ENCODE measurements at places on chromosomes 6 and 20.

DNA sequence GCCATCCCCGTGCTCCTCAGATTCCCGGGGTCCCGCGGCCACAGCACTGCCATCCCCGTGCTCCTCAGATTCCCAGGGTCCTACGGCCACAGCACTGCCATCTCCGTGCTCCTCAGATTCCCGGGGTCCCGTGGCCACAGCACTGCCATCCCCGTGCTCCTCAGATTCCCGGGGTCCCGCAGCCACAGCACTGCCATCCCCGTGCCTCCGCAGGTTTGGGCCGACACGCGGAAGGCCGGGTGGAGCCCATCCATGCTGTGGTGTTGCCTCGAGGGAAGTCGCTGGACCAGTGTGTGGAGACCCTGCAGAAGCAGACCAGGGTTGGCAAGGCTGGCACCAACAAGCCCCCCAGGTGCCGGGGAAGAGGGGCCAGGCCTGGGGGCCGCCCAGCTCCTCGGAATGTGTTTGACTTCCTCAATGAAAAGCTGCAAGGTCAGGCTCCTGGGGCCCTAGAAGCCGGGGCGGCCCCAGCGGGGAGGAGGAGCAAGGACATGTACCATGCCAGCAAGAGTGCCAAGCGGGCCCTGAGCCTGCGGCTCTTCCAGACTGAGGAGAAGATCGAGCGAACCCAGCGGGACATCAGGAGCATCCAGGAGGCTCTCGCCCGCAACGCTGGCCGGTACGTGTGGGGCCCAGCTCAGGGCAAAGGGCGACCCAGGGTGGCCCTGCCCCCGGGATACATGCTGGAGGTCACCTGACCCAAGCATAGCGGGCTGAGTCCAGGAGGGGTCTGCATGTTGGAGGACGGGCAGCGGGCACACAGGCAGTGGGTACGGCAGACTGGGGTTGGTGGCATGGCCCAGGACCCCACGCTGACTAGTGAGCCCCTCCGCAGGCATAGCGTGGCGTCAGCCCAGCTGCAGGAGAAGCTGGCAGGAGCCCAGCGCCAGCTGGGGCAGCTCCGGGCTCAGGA is 1.3 kb upstream of the LIME1 start:
- no peak for DNase-seq

DNA sequence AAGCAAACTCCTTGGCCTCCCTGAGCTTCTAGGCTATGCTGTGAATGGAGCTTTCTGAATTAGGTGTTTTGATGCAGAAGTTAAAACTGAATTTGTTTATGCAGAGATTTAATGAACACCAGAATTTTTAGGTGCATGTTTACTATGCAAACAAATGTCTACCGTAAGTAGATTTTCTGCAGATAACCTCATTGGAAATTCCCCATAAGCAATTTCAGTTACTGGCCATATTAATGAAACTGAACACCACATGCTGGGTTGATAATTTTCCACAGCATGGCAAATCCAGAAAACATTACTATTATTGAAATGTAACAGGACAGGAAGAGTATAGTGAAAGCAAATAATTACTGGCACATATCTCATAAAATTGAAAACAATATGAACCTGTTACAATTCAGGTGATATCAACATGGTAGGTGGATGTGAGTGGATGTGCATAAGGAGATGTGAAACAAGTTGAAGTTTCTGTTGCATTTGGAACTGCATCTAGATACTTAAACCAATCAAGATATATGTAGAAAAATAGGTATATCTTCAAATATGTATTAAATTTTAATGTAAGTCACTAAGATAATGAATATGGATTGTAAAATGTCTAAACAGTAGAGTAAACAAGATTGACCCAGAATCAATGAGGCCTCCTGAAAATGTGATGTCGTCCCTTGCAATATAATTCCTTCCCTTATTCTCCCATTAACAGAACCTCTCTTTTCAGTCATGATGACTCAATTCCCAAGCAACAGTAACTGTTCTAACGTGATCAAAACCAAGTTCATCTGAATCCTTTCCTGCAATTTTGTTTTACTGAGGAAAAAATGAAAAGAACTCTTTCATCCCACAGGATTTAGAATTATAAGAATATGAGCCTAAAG is 11.0 kb downstream of the PTCHD4 start:
- no peak for DNase-seq

- no peak for DNase-seq
Measured at GRCh38 chr6:166262743-166263515, 45.3 kb downstream of the PRR18 start.

DNA sequence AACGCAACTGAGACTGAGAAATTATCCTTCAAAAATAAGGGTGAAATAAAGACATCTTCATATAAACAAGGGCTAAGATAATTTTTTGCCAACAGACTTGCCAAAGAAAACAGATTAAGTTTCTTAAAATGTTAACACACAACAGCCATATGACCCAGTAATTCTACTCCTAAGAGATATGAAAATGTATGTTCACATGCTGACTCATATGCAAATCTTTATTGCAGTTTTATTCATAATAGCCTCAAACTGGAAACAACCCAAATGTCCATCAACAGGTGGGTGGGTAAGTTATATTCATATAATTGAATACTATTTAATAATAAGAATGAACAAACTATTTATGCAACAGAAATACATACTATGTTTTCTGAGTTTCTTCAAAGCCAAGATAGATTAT is 140.1 kb downstream of the REV3L start:
- no peak for DNase-seq

DNA sequence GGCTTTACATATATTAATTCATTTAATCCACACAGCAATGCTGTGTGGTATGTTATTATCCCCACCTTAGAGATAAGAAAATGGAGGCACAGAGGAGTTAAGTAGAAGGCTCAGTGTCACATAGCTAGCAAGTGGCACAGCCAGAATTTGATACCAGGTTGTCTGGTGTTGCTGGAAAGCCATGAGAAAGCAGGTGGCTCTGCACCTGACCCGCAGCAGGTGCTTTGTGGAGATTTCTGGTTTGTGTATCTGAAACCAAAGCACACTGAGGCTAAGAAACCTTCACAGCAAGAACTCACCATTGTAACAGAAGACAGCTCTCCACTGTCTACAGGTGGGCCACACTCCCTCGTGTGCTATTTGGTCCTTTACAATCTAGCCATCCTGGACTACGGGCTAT is 7.5 kb downstream of the ELMO2 start:
- no peak for DNase-seq

- no peak for DNase-seq
Measured at GRCh38 chr20:19423097-19423899, 210.9 kb downstream of the SLC24A3 start.

DNA sequence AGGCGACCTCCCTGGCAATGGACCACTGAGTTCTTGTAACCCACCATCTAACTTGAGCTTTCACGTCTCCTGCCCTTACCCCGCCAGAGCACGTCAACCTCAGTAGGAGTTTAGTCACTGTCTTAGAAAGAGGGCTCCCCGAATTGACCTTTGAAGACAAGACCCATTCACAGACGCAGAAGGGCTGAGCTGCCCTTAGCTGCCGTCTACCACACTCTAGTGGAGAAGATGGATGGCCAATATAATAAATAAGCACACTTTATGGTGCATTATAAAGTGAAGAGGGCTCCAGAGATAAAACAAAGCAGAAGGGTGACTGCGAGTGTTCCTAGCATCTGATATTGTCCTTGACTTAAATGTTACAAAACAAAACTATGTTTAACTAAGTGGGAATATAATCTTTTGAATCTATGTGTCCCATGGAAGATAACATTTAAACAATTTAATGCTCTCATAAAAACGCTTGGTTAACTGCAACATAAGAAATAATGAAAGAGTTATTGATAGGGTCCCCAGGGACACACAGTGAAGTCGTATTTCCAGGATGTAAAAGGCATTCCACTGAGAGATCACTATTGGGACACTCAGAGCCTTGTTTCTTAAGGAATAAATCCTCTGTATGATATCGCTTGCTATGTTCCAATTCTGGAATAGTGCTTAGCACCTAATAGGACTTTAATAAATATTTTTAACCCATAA is 261.1 kb downstream of the THBS2 start:
- DNase-seq: no peak

DNA sequence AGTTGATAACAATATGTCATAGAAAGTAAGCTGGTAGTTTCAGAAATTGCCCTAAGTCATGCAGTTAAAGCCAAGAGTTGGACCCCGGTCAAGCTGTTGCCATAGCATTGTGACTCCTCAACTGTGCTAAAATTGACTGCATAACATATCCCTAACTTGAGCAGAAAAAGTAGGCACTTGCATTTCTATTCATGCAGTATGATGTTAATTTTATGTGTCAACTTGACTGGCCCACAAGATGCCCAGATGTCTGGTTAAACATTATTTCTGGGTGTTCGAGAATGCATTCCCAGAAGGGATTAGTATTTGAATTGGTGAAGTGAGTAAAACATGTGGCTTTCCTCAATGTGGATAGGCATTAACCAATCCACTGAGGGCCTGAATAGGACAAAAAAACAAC is 136.4 kb downstream of the GPR63 start:
- DNase-seq: no peak

DNA sequence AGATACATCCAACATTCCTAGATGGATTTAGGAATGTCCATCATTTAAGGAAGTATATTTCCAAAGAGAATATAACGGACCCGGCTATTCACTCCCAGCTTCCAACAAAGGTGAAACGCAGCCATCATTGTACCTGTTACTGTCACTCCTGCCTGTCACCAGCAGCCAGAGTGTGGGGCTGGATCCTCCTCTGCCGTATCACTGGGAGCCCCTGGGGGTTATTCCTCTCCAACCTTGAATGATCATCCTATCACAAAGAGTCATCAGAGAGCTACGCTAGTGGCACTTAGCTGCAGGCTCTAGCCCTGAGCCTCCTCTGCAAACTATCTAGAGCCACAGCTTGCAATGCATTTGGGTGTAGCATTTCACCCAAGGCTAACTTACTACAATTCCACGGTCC is 73.6 kb upstream of the NHSL1 start:
- DNase-seq: no peak

DNA sequence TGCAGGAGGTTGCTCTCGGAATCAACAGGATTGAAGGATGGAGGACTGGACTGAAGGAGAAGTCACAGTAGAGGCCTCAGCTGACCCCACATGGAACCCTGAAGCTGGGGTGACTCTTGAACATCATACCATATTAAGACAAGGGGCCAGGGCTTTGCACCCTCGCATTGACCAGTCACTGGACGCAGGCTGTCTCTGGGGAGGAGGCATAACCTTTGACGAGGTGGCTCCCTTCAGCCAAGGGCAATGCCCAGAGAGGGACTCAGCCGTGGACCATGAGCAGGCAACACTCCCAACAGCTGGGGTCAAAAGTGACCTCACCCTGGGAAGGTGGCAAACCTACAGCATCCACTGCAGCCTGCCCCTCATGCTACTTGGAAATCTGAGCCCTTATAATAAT is 21.7 kb downstream of the PACSIN1 start:
- no peak for DNase-seq

GRCh38 chr6:159966981-159967380 is 1.9 kb upstream of the IGF2R start:
- no peak for DNase-seq

DNA sequence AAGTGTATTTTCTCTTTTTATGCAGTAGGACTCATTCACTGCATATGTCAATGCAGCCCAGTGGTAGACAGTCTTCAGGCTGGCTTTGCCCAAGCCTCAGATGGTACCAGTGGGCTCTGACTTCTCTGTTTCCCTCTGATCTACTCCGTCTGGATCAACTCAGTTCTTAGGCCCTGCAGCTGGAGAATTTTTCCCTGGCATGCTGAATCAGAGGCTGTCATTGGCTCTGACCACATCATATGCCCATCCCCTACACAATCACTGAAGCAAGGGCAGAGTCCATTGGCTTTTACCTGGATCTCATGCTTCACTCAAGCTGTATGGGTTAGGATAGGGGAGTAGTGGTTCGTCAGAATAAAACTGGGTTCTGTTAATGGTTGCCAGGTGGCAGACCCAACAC is 57.8 kb downstream of the KIZ start:
- no peak for DNase-seq

- no peak for DNase-seq
Measured at GRCh38 chr20:10800288-10800687, 126.5 kb upstream of the JAG1 start.

- DNase-seq: no peak
Measured at GRCh38 chr6:124797224-124797623, 165.0 kb upstream of the RNF217 start.

DNA sequence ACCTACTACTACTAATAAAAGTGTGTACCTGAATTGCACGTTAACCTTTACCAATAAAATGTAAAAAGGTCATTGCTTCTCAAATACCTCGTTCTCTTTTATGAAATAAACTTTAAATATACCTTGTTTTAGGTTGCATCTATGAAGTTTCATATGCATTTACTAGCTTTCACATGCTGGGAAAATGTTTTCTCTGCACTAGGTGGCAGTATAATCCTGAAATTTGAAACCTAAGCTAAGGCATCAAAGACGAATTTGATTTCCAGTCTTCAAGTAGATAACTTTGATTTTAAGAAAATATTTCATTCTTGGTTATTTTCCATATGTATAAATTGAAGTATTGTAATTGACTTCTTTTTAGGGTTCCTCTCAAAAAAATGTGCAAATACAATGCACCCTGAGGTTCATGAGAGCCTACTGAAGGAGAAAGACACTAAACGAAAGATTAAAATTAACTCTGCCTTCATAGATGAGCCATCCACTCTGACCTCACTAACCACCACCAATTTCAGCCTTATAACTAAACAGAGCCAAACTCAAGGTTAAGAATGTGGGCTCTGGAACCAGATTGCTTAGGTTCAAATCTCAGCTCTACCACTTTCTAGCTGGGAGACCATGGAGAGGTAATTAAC is 7.3 kb upstream of the COL9A1 start:
- no peak for DNase-seq

- no peak for DNase-seq
Measured at GRCh38 chr6:117552618-117553017, 49.7 kb downstream of the GOPC start.

All from activated CD8-positive, alpha-beta T cell treated with anti-CD3 and anti-CD28 coated beads for 36 hours (primary cell).